ENCODE measurements at places on chromosomes 16 and 17.
A peak's percentile ranks its signal among the peaks of the same experiment; 100 is the strongest.

DNA sequence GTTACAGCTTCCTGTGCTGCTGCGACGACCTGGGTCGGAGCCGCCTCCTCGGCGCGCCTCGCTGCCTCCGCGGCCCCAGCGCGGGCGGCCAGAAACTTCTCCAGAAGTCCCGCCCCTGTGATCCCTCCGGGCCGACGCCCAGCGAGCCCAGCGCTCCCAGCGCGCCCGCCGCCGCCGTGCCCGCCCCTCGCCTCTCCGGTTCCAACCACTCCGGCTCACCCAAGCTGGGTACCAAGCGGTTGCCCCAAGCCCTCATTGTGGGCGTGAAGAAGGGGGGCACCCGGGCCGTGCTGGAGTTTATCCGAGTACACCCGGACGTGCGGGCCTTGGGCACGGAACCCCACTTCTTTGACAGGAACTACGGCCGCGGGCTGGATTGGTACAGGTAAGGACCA is 746 bp downstream of the HS3ST2 start:
- no peak for DNase-seq

DNA sequence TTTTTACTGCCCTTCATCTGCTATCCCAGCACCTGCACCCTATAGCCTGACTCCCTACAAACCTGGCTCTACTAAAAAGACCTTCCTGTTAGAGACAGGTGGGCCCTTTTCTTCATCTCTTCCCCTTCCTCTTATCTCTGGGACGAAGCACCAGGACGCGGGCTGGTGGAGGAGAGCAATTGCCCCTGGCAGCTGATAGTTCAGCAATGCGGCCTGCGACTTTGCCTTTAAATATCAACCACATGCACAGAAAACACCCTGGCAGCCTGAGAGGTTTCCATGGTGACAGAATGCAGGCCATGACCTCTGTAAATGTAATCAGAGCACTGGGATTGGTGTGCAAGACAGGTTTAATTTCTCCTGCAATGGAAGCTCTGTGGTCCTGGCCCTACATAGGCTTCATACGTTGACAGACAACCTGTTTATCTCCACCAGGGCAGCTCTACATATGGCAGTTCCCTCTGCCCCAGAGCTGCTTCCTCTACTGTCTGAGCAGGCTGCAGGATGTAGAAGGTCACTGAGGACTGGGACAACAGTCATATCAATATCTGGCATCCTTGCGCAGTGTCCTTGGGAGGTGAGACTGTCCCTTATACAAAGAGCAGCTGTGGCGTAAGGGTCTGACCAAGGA is 10.0 kb upstream of the SKAP1 start:
- DNase-seq, result no peak

DNA sequence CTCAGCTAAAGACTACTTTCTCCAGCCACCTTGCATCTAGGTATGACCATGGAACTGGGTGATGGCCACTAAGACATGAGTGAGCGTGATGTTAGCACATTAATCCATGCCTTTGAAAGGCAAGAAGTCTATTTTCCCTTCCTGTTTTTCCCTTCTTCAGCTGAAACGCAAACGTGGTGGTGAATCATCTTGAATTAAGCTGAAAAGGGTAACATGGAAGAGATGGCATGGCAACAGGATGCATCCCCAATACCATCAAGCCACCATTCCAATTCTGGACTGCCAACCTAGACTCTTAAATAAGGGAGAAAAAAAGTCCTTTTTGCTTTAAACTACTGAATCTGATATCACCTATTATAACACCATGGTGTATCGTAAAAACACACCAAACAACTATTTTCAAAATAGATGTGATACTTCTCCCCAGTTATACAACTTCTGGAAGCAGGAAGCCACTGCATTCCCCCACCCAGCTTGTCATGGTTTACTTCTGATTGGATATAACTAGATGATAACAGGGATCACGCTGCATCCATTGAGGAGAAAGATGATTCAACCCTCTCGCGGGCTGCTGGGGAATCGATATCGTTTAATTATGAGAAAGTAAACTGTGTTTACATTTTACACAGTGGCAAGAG is 368.6 kb downstream of the CDH13 start:
- no peak for DNase-seq

DNA sequence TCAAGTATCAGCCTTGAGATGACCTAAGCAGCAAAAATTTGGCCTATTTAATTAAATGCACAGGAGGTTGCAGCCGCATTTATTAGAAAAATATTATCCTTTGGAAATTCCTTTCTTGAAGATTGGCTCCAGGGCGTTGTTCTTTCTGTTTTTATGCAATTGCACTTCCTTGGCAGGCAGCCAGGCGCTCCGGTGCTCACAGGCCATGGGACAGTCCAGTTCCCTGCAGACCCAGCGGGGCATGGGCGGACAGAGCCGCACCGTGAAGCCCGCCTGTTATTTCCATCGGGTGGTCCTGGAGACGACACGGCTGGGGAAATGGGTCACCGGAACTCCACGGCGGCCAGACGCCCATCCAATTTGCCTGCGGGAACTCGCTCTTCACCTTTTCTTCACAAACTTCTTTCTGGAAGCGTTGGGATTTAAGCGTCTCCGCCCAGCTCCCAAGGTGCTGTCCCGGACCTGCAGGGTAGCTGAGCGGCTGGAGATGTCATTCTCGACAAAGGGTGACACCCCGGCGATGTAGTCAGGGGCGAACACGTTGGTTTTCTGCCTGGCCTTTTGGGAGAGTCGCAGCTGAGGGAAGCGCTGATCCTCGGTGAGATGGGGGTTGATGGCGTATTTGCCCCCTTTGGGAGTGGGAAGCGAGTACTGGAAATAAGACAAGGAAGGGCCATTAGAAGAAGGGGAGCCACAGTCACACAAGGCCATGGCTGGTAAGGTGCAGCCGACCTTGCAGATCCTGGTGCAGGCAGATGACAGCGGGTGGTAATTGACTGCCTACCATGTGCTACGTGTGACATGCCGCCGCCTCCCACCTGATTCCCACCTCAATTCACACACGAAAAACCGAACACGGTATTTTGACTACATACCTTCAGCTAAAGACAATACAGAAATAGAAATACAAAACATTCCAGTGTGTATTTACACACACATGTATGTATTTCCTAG is 12.5 kb downstream of the NOB1 start:
- peak; percentile 72 for DNase-seq

DNA sequence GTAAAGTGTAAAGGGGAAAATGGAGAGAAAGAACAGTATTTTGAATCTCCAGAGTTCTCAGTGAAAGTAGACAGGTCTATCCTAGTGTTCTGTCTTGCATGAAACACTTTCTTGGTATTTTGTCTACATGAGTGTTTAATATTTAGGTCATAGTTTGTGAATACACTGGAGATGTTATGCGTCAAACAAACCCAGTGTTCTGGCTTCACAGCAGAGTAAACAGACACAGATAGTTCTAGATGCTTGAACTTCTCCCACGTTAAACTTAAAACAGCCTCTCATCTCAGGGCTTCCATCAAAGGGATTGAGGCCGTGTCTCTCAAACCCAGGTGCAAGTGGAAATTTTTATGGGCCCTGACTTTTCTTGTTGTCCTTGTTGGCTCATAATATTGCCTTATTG is 48.3 kb downstream of the RBFOX1 start:
- DNase-seq, result no peak

DNA sequence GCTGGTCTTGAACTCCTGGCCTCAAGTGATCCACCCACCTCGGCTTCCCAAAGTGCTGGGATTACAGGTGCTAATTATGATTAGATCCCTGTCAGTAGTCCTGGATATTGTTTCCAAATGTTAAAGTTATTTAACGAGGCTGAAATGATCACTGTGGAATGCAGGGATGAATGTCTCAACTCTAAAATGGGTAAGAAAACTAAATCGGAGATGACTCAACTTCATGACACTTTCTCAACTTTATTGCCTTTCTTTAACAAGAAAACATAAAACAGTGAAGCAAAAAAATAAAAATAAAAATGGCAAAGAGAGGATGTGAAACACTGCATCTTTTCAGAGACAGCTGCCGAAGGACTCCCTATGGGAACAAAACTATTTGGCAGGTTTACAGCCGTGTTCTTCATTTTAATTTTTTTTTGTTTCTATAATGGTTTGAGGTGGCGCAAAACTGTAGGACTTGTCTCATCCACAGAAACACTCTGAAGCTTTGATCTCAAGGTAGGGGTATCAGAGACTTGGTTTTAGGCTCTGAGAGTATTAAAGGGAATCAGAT is 382.0 kb downstream of the GRIN2A start:
- no peak for DNase-seq

DNA sequence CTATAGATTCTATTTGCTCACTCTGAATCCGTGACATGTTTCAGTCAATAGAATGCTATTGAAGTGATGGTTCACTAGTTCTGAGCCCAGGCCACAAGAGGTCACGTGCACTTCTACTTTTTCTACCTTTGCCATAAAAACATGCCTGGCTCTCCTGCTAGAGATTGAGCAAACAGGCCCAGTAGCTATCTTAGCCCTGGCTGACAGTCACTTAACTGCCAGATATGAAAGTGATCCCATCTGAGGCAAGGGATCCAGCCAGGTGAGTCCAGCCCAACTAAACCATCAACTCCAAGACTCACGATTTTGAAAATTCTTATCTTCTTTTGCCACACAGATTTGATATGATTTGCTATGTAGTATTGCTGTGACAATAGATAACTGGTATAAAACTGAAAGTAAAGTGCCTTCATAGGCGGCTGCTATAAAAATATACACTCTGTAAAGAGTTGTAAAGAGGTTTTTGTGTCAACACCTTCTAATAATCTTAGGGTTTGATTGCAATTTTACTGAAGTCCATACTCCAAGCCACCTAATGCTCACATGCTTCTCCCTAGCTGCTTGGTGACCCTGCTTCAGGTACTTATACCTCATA is 937.7 kb upstream of the SOX9 start:
- no peak for DNase-seq

GRCh38 chr16:1335996-1336395 is 2.6 kb downstream of the BAIAP3 start:
- no peak for DNase-seq

GRCh38 chr17:58278661-58279015 is 2.1 kb downstream of the MPO start:
- no peak for DNase-seq

DNA sequence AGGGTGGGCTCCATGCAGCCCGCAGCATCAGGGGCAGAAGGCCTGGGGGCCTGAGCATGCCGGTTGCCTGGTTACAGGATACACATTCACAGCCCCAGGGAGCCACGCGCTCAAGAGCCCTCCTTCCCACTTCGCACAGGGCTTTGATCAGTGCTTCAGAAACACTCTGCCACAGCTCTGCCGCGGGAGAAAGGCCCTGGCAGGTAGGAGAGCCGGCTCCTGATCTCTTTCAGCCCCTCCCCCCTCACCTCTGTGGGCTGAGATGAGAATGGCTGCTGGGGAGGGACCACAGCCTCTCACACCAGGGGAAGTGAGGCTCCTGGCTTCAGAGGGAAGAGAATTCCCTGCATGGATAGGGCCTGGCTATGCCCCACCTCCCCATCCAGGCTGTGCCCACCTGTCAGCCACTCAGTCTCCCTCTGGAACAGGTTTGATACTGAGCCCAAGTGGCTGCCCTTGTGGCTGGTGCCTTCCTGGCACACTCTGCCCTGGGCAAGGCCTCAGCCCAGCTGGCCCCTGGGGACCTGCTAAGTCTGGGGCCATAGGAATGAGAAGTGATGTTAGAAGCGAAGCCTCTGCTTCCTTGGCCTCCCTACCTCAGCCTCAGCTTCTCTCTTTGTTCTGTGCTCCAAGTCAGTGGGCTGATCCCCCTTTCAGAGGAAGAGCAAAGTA is 8.6 kb downstream of the DOK4 start:
- DNase-seq, result no peak

GRCh38 chr17:62121025-62121730 is 56.1 kb upstream of the MED13 start:
- no peak for DNase-seq

- DNase-seq, result peak; percentile 19
Measured at GRCh38 chr17:55005520-55005919, 37.0 kb downstream of the STXBP4 start.

GRCh38 chr16:5965321-5965720 is 867.7 kb upstream of the EEF2KMT start:
- no peak for DNase-seq

DNA sequence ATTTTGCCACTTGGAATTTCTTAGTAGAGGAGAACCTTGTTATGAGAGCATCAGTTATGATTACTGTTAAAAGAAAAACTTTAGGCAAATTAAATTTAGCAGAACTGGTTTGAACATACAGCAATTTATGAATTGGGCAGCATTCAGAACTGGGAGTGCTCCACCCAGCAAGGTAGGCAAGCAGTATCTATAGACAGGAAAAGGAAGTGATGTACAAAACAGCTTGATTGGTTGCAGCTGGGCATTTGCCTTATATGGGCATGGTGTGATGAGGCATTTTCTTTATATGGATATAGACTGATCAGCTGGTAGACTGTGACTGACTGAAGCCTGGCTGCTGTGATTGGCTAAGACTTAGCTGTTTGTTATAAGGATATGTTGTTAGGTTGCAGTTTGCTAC is 17.6 kb upstream of the CYLD start:
- no peak for DNase-seq

GRCh38 chr17:46911311-46911710 is 11.6 kb upstream of the GOSR2 start:
- DNase-seq, result peak; percentile 34

- DNase-seq, result no peak
Measured at GRCh38 chr17:57455063-57455914, 199.0 kb downstream of the MSI2 start.

DNA sequence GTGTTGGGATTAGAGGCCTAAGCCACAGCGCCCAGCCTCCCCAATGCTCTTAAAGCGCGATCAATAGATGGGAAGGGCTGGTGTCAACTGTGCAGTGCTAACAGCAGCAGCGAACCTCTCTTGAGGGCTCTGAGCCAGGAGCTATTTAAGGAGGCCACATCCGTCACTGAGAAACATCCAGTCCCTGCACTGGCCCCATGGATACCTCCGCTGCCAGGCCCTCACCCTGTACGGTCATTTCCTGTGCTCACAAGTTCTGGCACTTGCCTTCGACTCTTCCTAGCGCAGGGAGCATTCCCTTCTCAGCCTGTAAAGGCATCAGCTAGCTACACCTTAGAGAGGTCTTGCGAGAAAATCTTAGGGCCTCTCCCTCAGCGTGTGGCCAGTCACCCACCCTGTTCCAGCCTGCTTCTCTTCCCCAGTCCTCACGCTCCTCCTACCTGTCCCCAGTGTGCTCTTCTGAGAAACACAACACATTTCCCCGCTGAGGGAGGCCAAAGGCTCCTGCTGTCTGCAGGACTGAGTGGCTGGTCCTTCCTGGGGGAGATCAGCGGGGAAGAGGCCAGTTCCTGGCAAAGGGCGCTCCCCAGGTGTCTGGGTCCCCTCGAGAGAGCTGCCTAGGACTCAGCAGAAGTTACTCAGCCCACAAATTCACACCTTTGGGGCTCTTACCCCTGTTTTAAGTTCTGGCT is 28.6 kb downstream of the GTF3C1 start:
- DNase-seq, result no peak

DNA sequence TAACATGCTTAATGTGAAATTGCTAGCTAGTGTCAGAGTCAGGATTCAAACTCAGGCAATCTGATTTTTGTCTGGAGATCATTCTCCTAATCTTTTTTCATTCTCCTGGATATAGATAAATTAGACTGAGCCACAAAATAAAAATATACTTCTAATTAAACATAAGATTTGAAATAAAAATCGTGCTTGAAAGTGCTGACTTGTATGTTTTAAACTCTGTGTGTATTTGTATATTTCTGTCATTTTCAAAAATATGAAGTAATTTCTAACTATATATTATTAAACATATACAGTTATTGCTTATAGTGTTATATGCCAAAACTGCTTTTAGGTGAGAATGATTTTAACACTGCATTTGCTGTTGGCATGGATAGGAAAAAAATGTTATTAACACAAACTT is 239.4 kb downstream of the KCNJ2 start:
- no peak for DNase-seq

- DNase-seq, result no peak
Measured at GRCh38 chr16:81242977-81243618, 4.6 kb downstream of the BCO1 start.

- DNase-seq, result no peak
Measured at GRCh38 chr17:27974531-27975145, 67.8 kb upstream of the NLK start.
